GM04504 (cell line): ENCODE measurements at places on chromosomes 5 and 9.

- no peak for DNase-seq
Measured at GRCh38 chr9:114002271-114002985, 75.7 kb downstream of the AMBP start.

DNA sequence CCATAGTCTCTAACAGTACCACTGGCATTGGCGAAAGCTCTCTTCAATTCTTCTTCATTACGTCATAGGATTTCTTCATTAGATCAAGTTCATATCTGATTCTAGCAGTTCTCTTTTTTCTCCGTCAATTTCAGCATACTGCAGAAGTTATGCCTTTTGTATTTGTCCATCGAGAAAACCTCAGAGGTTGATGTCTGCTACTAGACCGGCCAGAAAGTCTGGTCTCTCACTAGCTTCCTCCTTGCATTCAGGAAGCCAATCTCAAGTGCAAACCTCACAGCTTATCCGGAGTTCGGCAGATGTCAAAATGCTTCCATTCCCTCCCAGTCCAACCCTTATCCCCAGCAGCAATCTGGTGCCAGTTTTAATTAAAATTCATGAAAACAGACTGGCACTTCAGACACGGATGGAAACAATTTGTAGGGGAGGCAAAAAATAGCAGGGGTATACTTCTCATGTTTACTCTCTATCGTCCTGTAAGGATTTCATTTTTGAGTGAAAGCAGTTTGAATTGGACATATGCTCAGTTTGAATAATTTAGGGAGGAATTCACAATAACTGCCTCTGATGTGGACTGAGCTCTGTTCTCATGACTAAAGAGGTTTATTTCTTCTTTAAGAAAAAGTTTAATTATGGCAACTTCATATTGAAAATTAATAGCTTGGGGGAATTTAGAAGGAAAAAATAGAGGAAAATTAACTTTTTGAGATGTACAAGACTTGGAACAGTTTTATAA lies 56.4 kb upstream of the TMC1 start:
- no peak for DNase-seq

GRCh38 chr9:99858087-99858486 lies 36.4 kb downstream of the NR4A3 start:
- DNase-seq = no peak

DNA sequence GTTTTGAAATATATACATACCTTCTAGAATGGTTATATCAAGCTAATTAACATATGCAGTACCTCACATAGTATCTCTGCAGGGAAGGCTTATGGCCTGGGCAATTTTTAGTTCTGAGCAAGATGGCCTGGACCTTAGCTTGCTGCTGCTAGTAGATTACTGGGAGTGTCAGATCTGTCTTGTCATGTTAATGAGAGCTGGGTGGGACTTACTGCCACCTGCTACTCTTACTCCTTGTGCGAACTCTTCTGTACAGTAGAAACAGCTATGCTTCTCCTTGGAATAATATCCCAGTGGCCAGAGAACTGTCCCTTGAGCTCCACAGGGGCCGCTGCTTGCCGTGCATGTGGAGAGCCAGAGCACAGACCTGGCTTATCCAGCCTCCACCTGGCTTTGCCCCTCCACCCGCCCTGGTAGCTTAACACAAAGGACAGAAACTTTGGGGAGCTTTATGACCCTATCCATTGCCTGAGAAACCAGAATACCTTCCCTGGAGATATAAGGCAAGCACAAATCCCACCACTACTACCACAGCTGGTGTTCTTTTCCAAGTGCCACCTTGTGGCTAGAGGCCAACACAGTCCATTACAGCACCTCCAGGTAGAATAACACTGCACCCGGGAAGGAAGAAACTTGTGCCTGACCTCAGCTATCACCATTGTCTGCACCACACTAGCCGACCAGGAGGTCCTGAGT lies 74.4 kb upstream of the RUSC2 start:
- no peak for DNase-seq

- no peak for DNase-seq
Measured at GRCh38 chr5:149338364-149338763, 6.9 kb upstream of the GRPEL2 start.

DNA sequence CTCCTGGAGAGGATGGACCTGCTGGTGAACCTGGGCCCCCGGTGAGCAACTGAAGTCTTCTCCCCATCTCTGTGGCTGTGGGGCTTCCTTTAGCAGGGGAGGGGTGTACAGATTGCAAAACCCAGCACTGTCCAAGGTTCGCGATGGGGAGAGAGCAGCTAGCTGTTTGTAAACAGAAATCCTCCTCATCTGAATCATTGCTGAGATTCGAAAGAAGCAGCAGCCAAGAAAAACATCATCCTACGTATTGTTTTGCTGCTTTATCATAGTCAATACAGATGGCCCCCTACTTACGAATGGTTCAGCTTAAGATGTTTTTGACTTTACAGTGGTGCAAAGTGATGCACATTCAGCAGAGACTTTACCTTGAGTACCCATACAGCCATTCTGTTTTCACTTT lies 80.0 kb upstream of the TGFBR1 start:
- no peak for DNase-seq

DNA sequence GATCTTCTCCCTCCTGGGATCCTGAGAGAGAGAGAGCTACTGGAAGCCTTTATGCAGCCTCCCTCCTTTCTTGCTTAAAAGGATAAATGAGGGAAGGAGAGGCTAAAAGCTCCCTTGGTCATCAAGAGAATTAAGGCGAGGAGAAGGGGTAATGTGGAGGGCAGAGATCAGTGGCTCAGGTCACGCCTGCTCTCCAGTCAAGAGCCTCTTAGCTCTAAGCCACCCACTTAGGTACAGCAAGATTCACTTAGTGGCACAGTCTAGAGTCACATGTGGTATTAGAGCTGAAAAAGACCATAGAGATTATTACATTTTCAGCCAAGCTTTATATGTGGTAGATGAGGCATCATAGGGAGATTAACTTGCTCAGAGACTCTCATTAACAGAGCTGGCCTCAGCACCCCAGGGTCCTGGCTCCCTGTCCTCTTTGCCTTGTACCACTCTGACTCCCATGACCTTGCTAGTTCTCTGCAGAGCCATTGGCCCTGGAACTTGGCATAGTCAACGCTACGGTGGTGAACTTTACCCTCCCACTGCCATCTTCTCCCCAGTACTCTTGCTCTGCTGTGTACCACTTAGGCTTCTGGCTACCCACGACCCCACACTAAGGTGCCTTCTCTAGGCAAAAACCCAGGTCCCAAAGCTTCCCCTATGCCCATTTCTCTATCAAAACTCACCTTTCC lies 37.6 kb downstream of the MFAP3 start:
- no peak for DNase-seq

GRCh38 chr9:21985964-21986667 lies 8.1 kb downstream of the CDKN2A start:
- DNase-seq = no peak

DNA sequence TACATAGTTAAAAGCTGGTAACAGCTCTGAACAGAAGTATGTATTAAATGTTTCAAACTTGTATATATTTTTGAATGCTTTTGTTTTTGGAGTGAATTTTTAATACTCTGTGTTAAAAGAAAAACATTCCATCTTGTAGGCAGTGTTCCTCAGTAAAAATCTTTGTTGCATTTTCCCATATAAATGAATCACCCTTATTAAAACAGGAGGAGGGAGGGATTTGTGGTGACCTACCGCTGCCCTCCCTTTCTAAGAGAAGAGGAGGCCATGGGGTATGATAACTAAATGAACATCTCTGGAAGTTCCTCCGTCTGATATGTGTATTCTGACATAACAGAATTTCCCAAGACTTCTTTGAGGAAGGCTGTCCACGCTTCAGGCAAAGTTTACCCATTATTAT lies 53.4 kb downstream of the INIP start:
- DNase-seq = no peak
